ENCODE measurements at places on chromosomes 2 and 18.

GRCh38 chr2:118012778-118013177 lies 1.1 kb downstream of the CCDC93 start:
- no peak for DNase-seq

DNA sequence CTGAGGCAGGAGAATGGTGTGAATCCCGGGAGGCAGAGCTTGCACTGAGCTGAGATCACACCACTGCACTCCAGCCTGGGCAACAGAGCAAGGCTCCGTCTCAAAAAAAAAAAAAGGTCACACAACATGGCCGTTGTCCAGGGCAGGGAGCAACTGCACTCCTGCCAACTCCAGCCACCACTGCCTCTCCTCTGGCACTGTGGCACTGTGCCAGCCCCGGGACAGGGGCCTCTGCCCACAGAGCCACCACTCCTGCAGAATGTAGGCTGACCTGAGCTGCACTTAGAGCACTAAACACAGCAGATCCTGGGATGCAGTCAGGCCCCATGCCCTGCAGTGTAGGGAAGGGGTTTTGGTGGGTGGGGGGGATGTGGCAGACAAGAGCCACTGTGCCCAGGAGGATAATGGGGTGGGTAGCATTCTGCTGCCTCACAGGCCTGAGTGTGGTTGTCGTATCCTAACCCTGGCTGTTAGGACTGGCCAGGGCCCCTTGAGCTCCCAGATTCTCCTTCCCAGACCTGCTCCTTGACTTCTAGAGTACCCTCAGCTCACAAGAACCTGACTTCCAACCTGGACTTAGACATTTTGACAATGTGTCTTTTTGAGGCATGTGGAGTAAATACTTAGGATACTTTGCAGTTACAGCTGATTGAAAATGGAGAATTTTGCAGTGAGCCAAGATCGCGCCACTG lies 69.4 kb upstream of the SH3RF3 start:
- DNase-seq = no peak

DNA sequence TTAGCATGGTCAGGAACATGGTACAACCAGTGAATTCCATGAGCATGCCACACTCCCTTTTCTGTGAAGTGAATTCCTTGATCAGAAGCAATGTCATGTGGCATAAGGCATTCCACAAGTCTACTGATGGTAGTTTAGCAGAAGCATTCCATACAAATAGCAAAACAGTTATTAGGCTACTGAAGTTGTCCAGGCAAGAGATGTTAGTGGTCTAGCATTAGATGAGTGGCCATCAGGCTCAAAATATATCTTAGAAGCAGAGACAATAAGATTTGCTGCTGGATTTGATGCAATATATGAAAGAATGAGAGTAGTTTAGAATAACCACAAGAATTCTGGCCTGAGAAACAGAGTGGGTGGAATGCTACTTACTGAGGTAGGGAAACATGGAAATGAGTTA lies 355.3 kb upstream of the NRXN1 start:
- no peak for DNase-seq

DNA sequence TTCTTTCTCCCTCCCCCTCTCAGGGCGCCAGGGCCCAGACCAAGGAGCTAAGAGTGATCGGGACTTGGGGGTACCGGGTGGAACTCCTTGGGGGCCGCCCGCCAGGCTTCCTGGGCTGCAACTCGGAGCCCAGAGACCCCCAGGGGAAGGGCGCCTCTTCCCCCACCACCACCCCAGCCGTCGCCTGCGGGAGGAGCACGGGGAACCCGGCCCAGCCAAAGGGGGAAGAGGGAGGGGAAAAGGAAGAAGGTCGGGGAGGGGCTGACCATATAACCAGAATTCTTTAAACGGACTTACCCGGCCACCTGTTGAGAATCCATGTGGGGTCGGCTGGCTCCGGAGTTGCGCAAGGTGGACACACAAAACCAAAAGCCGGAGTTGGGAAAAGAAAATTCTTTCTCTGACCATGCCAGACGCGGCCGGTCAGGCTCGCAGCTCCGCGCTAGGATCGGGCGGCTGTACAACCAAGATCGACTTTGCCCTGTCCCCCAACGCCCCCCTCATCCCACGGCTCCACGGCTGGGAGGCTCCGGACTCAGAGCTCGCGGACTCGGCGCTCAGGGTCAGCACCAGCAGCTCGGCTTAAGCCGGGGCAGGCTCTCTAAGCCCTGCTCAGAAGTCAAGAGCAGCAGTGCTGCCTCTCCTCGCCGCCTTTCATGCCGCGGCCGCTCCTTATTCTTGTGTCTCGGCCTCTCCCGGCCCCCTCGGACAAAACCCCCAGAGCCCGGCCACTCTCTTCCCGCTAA lies 6.3 kb upstream of the SIX3 start:
- no peak for DNase-seq

- DNase-seq = no peak
Observed at GRCh38 chr2:62787386-62787785, 81.9 kb downstream of the EHBP1 start.

- DNase-seq = no peak
Observed at GRCh38 chr2:8202132-8202531, 479.7 kb upstream of the ID2 start.

GRCh38 chr18:61892683-61893308 lies at the start of gene RNF152:
Gene RNF152 (minus strand): TSS chr18:61893007. CDS start chr18:61816463, 76,544 bp downstream.
- peak; percentile 40 for DNase-seq

DNA sequence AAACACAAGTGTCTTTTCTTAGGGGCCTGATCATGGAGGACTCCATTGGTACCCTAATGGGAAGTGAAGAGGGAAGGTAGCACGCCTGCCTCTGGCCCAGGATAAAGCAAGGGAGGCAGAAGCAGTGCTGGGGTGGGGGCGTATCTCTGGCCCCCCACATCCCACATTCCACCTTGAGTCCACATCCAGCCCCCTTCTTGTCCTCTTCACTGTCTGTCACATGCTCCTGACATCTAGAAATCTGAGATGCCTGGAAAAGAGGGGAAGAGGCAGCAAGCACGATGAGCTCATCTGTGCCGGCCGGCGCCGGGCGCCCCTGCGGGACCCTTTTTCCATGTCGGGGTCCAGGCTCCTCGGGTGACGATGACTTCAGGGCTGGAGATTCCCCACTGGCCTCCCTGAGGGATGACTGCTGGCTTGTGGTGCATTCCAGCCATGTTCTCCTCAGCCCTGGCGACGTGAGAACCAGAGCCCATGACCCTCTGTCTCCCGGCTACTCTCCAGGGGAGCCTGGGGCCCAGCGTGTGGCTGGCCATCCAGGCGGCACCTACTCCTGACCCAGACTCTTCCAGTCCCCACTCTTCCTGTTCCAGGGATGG lies 277.5 kb downstream of the DYSF start:
- no peak for DNase-seq

GRCh38 chr2:54000524-54000923 lies 29.7 kb upstream of the PSME4 start:
- DNase-seq = no peak

DNA sequence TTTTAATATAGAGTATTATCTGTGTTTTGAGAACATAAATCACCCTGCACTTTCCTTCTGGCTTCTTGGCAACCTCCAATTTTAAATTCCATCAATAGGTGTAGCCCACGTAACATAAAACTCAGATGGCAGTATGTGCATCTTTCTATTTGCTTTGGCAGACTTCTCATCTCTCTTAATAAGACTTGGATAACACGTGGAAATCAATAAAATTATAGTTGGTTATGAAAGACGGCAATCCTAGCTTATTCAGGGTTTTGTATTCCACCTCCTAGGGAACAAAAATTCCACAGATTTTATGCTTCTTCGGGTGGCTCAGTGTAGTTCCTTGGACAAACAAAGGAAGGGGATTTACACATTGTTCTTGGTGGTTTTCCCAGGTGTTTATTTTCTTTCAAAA lies 299.3 kb downstream of the RND3 start:
- DNase-seq = no peak

- DNase-seq = no peak
Observed at GRCh38 chr18:14947482-14948162, 199.7 kb downstream of the ANKRD30B start.
